SK-N-SH (cell line): ENCODE measurements at places on chromosomes 7 and 10. TPM values are rescaled to one million over a fixed set of nuclear protein-coding genes. Genes with fewer than 3 reads are reported as not detected.

The ANKRD30A gene
- not detected in 2 replicates for polyA plus RNA-seq

The RHOBTB1 gene
- 10.5 and 13.8 TPM in 2 replicates for polyA plus RNA-seq

The MAT1A gene
- 0.03 and 0.05 TPM in 2 replicates for polyA plus RNA-seq

The MOGAT3 gene
- not detected in 2 replicates for polyA plus RNA-seq

The TSPAN15 gene
- polyA plus RNA-seq = 8.5 and 13.8 TPM in 2 replicates

The R3HCC1L gene
- polyA plus RNA-seq = 6.0 and 7.4 TPM in 2 replicates

The RAPGEF5 gene
- polyA plus RNA-seq = 1.2 and 1.8 TPM in 2 replicates

The EFCAB10 gene
- 0.51 and 0.80 TPM in 2 replicates for polyA plus RNA-seq

The SFTPA2 gene
- polyA plus RNA-seq = not detected in 2 replicates

The GIMAP2 gene
- 4.1 and 5.7 TPM in 2 replicates for polyA plus RNA-seq

The SLIT1 gene
- 0.02 and 0.05 TPM in 2 replicates for polyA plus RNA-seq

The AMPH gene
- polyA plus RNA-seq = 0.05 and 0.08 TPM in 2 replicates

The INA gene
- 4.8 and 5.4 TPM in 2 replicates for polyA plus RNA-seq

The PCDH15 gene
- polyA plus RNA-seq = 0.03 and 0.08 TPM in 2 replicates

The HEPACAM2 gene
- not detected in 2 replicates for polyA plus RNA-seq

The RADIL gene
- polyA plus RNA-seq = 3.5 and 4.3 TPM in 2 replicates

The HOXA5 gene
- not detected in 2 replicates for polyA plus RNA-seq

The SFXN2 gene
- polyA plus RNA-seq = 10.2 and 10.6 TPM in 2 replicates

The OR13A1 gene
- polyA plus RNA-seq = not detected in 2 replicates

The SFTPA1 gene
- polyA plus RNA-seq = not detected in 2 replicates

The CLCN1 gene
- 0.10 and 0.12 TPM in 2 replicates for polyA plus RNA-seq

The PRSS2 gene
- polyA plus RNA-seq = not detected in 2 replicates

The HOXA13 gene
- not detected in 2 replicates for polyA plus RNA-seq

The MMP21 gene
- polyA plus RNA-seq = 0.02 TPM in 1 of 2 replicates, not detected in the other

The OR2A7 gene
- not detected in 2 replicates for polyA plus RNA-seq

The NPC1L1 gene
- 0.03 TPM in 1 of 2 replicates, not detected in the other for polyA plus RNA-seq

The CXCL12 gene
- 4.1 and 4.7 TPM in 2 replicates for polyA plus RNA-seq

The VAX1 gene
- polyA plus RNA-seq = not detected in 2 replicates

The AKR1D1 gene
- not detected in 2 replicates for polyA plus RNA-seq

The CRYGN gene
- polyA plus RNA-seq = not detected in 2 replicates
